ENCODE measurements at places on chromosomes 4 and X.
A peak's percentile ranks its signal among the peaks of the same experiment; 100 is the strongest.

DNA sequence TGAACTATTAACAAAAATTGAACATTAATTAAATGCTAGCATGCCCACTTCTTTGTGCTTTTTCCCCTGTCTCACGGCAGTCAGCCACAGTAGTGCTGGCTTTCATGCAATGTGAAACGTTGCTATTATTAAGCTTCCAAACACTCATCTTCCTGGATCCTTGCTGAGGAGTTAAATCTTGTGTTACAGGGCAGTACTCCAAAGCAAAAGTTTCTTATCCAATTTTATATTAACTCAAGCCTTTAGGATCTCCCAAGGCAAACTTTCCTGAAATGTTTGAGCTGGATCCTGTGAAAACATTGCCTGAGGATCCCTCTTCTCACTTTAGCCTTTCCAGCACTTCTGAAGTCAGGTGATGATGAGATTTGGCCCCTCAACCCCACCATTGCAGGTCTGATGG is 1454.8 kb downstream of the FSTL5 start:
- DNase-seq: no peak

DNA sequence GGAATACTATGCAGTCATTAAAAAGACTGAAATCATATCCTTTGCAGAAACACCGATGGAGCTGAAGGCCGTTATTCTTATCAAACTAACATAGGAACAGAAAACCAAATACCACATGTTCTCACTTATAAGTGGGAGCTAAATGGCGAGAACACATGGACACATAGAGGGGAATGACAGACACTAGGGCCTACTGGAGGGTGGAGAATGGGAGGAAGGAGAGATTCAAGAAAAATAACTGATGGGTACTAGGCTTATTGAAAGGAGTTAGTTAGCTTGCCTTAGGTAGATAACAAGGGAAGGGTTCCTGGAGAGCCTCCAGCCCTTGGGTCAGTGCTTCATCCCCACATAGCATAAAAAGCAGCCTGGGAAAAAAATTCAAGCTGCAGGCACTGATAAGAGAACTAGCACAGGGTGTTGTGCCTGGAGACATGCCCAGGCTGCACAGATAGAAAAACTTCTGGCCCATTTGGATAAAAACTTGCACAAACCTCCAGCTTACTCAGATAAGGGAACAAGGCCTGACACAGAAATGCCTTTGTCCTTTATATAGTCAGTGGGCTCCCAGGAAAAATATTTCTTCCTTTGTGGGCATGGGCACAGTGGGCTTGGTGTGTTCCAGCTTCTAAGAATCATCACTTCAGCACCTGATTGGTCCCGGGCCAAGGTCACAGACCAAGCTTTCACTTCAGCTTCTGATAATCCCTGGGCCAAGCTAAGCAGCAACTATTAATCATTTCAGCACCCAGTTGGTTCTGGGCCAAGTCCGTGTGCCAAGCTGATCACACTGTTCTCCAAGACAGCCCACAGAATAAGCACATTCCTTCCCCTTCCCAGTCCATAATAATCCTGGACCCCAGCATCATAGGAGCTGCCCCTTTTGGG is 23.1 kb upstream of the PWWP3B start:
- no peak for DNase-seq

GRCh38 chrX:13212191-13212651 is 107.6 kb downstream of the ATXN3L start:
- DNase-seq: peak; percentile 74

GRCh38 chr4:147407261-147408045 is 73.4 kb upstream of the EDNRA start:
- DNase-seq: peak; percentile 47

GRCh38 chrX:24410514-24411189 is 50.2 kb downstream of the SUPT20HL1 start:
- no peak for DNase-seq

GRCh38 chr4:2470791-2471190 is 1.9 kb downstream of the RNF4 start:
- no peak for DNase-seq

DNA sequence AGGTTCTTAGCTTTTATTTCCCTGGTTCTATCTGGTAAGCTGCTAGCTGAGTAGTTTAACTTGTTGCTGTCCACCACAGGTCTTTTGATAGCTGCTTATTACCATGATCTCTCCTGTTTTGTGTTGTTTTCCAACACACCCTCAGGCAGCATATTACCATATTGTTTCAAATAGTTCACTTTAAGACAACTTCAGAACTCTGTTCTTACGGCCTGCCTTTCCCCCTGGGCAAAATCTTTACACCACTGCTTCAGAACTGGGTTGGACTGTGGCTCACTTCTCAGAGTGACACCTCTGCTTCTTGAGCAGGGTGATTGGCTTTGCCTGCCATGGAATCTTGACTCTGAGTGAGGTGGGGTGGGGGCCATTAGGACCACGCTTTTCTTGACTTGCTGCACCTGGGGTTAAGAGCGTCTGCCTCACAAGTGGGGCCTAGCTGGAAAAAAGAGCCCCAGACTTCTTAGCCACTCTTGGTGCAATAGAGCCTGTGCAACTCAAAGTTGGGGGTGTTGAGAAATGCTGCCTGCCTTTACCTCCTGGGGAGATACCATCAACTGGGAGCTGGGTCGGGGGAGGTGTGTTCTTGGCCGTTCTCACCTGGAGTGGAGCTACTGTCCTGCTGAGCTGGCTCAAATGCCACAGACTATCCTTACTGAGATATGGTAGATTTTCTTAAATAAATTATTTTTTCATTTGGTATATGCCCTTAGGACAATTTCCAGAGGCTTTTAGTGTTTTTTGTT is 23.4 kb downstream of the USP9X start:
- no peak for DNase-seq

GRCh38 chrX:55488593-55489313 is 895 bp downstream of the USP51 start:
- DNase-seq: peak; percentile 39

- peak; percentile 6 for DNase-seq
Observed at GRCh38 chrX:140715787-140716186, 6.2 kb downstream of the LINC00632 start.

- no peak for DNase-seq
Observed at GRCh38 chr4:89230271-89230670, 77.3 kb downstream of the GPRIN3 start.

DNA sequence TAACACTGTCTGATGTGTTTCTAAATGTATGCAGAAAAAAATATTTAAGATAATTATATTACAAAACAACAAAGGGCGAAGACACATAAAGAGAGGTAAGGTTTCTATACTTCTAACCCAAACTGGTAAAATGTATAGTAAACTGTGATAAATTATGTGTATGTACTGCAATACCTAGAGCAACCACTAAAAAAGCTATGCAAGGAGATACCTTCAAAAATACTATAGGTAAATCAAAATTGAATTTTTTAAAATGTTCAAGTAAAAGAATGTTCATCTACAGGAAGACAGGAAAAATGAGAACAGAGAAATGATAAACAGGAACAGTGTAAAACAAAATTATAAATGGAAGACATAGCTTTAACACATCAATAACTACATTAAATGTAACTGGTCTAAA is 27.3 kb upstream of the RAI2 start:
- no peak for DNase-seq

DNA sequence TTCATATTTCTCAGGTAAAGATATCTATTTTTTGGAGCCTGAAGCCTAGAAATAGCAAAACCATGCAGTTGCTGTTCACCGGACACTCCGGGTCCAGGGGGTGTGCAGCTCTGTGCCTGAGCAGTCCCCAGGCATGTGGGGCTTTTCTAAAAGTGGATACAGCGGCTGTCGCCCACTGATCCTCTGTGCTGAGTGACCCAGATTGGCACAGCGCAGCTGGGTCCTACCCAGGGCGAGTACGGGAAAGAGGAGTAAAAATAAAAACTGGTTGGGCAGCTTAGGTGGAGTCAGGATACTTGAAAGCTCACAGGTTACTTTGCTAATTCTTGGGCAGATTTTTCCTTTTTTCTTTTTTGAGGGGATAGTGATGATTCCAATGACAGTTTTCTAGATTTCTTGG is 118.8 kb downstream of the UCHL1 start:
- DNase-seq: no peak

GRCh38 chr4:37747772-37748330 is 61.7 kb upstream of the RELL1 start:
- DNase-seq: no peak

- DNase-seq: peak; percentile 38
Observed at GRCh38 chrX:134749706-134750445, 91.6 kb upstream of the PLAC1 start.

- DNase-seq: no peak
Observed at GRCh38 chr4:80811406-80811805, 219.1 kb upstream of the BMP3 start.

- peak; percentile 47 for DNase-seq
Observed at GRCh38 chr4:74631338-74631737, 163.0 kb downstream of the BTC start.

DNA sequence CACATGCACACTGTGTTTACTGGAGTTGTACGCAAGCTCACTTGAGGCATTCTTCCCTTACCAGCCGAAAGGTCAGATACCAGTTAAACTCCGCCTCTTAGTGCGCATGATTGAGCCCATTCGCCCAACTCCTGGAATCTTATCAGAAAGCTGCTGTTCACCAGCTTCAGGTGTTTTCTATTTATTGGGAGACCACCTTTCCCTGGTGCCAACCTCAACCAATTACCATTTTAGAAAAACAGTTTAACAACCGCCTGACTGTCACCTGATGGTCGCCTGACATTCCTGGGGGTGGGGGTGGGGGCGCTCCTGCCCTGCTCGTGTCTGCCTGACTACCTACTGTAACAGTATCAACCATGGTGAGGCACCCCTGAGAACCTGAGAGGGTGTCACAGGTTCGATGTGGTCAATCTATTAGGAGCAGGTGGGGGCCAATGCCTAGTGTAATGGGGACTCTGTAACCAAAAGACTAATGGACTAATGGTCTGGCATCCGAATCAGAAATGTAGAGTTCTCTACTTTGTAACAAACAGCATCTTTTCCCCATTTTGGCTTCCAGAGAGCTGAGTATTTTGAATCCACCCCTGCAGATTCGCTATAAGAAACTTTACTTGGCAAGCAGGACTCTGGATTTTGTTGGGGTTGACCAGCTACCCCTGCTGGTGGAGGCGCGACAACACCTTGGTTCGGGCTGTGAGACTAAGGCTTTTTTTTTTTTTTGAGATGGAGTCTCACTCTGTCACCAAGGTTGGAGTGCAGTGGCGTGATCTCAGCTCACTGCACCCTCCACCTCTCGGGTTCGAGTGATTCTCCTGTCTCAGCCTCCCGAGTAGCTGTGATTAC is 58.2 kb upstream of the ZNF157 start:
- peak; percentile 66 for DNase-seq

DNA sequence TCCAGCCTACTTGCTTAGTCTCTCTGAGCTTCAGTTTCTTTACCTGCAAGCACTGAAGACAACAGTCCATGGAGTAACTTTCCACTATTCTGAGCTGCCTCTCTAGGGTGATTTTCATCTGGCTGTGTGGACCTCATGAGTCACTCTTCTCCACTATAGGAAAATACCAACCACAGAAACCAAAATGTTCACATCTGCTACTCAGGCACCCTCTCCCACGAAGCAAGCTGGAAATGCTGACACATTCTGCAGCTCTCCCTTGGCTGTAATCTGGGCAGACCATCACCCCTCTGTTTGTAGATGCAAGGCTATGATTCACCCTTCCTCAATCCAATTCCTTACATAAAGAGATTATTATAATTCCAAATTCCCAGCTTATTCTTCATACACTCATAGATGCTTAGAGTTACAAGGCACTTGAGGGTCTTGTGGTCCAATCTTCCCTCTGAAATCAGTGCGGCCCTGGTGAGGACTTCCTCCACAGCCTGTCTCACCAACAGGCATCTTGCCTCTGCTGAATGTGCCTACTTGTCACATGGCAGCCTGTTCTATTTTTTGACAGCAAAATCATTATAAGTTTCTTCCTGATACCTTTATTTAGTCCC is 97.0 kb upstream of the LNX1 start:
- peak; percentile 99 for DNase-seq

DNA sequence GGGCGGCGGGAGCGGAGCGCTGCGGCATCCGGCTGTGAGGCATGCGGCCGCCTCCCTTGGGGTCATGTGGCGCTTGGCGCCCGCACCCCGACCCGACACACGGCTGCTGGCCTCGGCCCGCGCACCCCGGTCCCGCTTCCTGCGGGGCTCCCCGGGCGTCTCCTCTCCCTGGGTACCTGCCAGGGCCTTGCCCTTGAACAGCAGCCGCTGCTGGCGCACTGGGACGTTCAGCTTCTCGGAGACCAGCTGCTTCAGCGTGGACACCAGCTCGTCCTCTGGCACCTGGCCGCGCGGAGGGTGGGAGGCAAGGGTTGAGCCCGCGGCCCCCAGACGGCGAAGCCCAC is 391 bp downstream of the UBL4A start:
- peak; percentile 14 for DNase-seq

DNA sequence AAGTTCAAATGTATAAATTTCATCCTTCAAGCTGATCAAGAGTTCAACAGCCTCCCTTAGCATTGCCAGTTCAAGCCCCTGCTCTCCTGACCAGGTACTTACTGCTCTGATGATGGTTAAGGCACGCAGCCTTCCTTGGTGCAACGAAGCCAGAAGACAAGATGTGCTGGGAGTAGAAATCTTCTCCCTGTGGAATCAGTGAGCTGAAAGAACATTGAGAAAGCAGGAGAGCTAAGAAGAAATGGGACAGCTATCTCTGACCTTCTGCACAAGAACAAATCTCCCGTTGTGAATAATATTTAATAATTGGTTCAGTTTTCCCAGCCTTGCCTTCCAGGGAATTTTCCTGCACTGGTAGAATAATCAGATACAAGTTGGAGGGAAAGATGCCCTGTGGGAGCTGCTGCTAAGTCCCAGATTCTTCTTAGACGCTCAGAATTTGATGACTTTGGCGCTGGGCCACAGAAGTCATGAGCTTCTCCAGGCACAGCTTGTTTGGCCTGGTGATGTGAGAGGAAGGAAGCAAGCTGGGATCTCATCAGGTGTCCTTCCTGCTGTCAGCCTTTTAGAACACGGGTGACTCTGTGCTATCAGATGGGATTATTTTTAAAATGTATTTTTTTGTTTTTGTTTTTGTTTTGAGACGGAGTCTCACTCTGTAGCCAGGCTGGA is 77.8 kb downstream of the CD38 start:
- peak; percentile 13 for DNase-seq

DNA sequence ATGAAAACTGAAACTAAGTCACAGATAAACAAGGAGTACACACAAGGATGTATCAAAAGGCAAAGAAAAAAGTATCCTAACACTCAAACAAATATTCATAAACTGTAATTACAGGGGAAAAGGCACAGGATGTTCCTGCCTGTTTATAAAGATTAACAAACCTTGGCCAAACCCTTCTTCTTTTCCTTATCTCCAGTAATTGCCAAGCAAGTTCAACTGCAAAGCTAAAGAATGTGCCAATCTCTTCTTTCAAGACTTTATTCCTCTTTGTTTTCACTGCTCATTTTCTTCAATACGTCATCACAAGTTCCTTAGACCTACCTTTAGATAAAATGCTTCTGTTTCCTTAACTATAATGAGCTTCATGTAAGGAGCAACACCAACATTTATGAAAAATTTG is 171.2 kb downstream of the AMELX start:
- peak; percentile 19 for DNase-seq

- no peak for DNase-seq
Observed at GRCh38 chr4:58808817-58809216, 1698.6 kb upstream of the IGFBP7 start.

- peak; percentile 30 for DNase-seq
Observed at GRCh38 chr4:113311047-113311446, 261.6 kb downstream of the ANK2 start.

Measured in fibroblast of villous mesenchyme (primary cell).